ENCODE measurements at places on chromosomes 2 and 18. TPM values are rescaled to one million over a fixed set of nuclear protein-coding genes. Genes with fewer than 3 reads are reported as not detected.

GRCh38 chr18:44840058-44840790 is 159.5 kb downstream of the SETBP1 start:
- DNase-seq, result no peak
- H3K36me3 ChIP-seq, result no peaks in the 10 kb centered on the region
- H3K27me3 ChIP-seq, result peaks cover 2% of the 10 kb centered on the region
- no peak overlapping the region for H3K27ac ChIP-seq

GRCh38 chr2:112027767-112028166 is 27.3 kb upstream of the TMEM87B start:
- no peak overlapping the region for H3K27ac ChIP-seq
- no peak overlapping the region for H3K4me3 ChIP-seq
- peaks cover 5% of the 10 kb centered on the region for H3K4me1 ChIP-seq
- H3K36me3 ChIP-seq, result no peaks in the 10 kb centered on the region
- peaks cover 4% of the 10 kb centered on the region for H3K27me3 ChIP-seq

DNA sequence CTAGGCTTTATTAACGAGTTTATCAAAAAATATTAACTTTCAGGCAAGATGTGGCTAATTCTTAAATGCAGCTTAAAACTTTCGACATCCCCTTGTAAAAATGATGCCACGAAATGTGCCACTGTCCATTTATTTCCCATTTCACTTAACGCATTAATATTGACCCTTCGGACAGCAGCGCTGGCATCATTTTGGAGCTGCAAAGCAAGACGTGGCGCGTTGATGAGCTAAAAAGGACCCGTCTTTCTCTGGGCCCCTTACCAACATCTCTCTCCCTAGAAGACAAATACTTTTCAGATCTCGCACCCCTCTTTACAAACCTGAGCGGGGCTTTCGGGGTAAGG is 367.9 kb downstream of the MTX2 start:
- peak overlapping the region; percentile 79 for H3K4me3 ChIP-seq
- H3K27ac ChIP-seq, result no peak overlapping the region
- H3K27me3 ChIP-seq, result peaks cover 62% of the 10 kb centered on the region
- no peaks in the 10 kb centered on the region for H3K36me3 ChIP-seq
- H3K4me1 ChIP-seq, result peaks cover 8% of the 10 kb centered on the region
- DNase-seq, result no peak

GRCh38 chr2:168920504-168921157 is 19.5 kb downstream of the G6PC2 start:
- no peaks in the 10 kb centered on the region for H3K4me1 ChIP-seq
- DNase-seq, result peak; percentile 38
- H3K27me3 ChIP-seq, result peaks cover 13% of the 10 kb centered on the region
- no peaks in the 10 kb centered on the region for H3K36me3 ChIP-seq
- H3K4me3 ChIP-seq, result no peak overlapping the region
- H3K27ac ChIP-seq, result no peak overlapping the region

DNA sequence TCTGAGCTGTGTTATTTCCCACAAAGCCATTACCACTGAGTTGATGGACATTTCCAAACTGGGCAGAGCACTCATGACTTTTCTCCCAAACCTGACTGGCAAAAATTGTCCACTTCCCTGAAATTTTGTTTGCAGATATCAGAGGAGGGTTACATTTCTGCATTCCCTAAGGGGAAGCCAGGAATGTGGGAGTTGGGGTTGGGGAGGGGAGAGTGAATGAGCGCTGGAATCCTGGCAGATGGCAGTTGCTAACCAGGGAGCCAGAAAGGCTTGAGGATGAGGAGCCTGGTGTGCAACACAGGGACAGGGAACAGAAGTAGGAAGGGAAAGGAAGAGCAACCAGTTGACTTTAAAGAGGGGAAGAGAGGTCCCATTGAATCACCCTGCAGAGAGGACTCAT is 14.0 kb upstream of the CCNYL1 start:
- peaks cover 1% of the 10 kb centered on the region for H3K4me1 ChIP-seq
- H3K4me3 ChIP-seq, result no peak overlapping the region
- H3K27me3 ChIP-seq, result no peaks in the 10 kb centered on the region
- no peak for DNase-seq
- no peak overlapping the region for H3K27ac ChIP-seq

GRCh38 chr18:68564961-68565360 is 149.9 kb downstream of the TMX3 start:
- DNase-seq, result no peak
- H3K27ac ChIP-seq, result no peak overlapping the region
- H3K27me3 ChIP-seq, result no peaks in the 10 kb centered on the region
- no peaks in the 10 kb centered on the region for H3K4me1 ChIP-seq

- no peaks in the 10 kb centered on the region for H3K36me3 ChIP-seq
- H3K4me1 ChIP-seq, result peaks cover 8% of the 10 kb centered on the region
- no peak overlapping the region for H3K27ac ChIP-seq
- no peak overlapping the region for H3K4me3 ChIP-seq
- no peak for DNase-seq
- H3K27me3 ChIP-seq, result no peaks in the 10 kb centered on the region
Observed at GRCh38 chr2:20494241-20494640, 47.4 kb downstream of the RHOB start.

The PLB1 gene
- not detected for total RNA-seq

The ANKMY1 gene
- total RNA-seq, result 69.1 TPM

The SLC66A3 gene
- total RNA-seq, result 18.2 TPM

The YWHAQ gene
- total RNA-seq, result 99.2 TPM

All from naive thymus-derived CD8-positive, alpha-beta T cell (primary cell).